ENCODE measurements at places on chromosomes 11 and 22.

DNA sequence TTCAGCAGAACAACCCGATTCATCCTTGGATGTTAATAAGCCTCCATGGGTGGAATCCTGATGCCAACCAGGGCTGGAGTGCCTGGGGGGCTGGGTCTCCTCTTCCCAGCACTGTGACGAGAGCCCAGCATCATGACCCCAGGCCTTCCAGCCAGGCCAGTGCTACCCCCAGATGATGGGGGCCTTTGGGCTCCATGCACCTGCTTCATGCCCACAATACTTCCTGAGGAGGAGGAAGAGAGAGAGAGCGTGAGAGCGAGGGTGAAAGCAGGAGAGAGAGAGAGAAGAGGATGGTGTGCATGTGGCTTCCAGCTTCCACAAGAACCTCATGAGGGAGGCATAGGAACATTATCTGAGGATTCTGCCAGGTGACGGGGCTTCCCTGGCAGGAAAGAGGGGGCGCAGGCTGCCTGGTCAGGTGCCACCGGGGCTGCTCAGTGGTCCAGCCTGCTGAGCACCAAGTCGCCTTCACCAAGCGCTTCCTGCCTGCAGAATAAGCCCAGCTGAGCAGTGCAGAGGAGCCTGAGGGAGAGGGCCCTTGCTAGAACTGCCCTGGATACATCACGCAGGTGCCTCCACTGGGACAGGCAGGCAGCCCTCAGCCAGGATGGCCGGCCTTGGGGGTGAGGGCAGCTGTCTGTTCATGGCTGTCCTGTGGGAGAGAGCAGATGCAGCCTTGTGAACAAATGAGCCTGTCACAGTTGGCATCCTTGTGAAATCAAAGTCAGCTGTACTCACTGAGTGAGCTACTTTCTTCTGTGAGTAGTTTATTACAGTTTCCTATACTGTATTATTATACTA is 243.3 kb upstream of the B3GAT1 start:
- no peak for DNase-seq

DNA sequence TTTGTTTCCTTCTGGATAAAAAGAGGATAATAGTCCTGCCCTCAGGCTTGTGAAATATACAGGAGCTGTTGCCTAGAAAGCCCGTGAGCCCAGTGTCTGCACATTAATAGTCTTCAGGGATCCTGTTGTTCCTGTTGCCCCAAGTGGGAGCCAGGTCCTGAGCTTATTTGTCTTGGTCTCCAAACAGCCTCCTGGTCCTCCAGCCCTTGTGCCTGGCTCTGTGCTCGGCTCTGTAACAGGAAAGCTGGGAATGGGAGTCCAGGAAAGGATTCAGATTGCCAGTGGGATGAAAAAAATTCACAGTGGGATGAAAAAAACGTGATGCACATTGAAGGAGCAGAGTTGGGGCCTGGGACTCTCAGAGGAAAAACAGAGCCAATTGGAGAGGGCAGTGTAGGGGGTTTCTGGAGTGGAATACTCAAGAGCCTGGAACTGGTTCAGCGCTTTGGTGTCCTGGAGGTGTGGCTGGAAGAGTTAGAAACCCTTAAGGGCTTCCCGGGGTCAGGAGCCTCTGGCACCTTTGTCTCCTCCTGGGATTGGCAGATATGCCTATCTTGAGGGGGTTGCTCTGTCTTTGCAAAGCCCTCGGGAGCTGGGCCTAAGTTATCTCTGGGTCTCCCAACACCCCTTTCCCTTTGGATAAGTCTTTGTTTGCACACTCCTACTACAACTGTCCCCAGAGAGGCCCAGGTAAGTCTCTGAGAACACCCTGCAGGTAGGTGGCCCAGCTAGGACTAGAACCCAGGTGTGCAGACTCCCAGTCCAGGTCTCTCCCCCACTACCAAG is 2.3 kb upstream of the INPPL1 start:
- DNase-seq, result no peak

GRCh38 chr22:23071230-23072076 is 1.1 kb downstream of the GNAZ start:
- DNase-seq, result no peak

GRCh38 chr11:60978546-60979380 is 7.3 kb downstream of the CD6 start:
- no peak for DNase-seq

DNA sequence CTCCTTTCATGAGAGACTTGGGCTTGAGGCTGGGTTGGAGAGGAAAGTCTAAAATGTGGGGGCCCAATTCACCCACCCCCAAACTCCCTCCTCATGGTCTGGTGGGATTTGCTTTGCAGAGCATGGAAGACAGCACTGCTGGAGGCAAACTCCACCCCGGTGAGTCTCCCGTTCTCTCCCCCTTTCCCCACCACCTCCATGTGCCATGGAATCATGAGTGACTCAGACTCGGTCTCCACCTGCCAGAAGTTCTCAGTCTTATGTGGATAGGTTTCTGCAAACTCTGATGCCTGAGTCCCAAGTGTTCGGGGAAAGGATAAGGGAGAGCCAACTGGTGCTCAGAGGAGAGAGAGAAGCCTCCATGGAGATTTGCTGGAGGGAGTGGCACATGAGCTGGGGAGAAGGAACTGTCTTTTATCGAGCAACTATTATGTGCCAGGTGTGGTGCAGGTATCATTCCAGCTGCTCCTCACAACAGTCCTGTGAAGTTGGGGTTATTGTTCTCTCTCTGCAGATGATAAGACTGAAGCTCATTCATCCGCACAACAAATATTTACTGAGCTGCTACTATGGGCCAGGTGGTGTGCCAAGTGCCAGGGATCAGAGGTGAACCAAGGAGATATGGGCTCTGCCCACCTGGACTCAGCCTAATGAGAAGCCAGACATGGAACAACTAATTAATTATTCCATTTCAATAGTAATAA is 6.6 kb downstream of the PLEKHB1 start:
- no peak for DNase-seq

DNA sequence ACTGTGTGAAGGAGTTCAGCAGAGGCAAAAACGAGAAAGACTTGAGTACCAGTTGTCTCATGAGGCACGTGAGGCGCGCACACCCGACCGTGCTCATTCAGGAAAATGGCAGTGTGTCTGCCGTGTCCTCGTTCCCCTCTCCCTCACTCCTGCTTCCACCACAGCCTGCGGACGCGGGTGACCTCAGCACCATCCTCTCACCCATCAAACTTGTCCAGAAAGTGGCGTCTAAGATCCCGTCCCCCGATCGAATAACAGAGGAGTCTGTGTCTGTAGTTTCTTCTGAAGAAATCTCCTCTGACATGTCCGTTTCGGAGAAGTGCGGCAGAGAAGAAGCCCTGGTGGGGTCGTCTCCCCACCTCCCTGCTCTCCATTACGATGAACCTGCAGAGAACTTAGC is 30.4 kb downstream of the ZBED4 start:
- no peak for DNase-seq

- DNase-seq, result no peak
Observed at GRCh38 chr22:25166266-25167040, 33.2 kb upstream of the CRYBB3 start.
